ENCODE measurements at places on chromosomes 7 and 10.

DNA sequence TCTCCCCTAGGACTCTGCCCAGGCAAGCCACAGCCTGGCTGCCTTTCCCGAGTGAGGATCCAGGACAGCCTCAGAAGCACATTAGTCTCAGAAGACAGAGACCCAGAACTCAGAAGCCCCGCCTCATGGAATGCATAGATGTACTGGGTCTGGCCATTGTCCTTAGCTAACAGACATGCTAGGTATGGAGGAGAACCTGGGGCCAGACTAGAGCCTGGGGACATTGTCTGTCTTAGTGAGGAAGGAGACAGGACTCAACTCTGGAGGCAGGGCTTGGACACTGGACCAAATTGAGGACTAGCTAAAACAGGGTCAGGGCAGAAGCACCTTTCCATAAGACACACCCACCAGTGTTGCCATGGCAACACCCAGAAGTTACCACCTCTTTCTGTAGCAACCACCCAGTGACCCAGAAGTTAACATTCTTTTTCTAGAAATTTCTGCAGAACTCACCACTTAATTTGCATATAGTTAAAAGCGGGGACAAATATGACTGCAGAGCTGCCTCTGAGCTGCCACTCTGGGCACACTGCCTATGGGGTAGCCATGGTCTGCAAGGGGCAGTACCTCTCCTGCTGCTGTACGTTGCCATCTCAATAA lies 27.5 kb downstream of the TLX1 start:
- DNase-seq = no peak

- no peak for DNase-seq
These were observed 218.1 kb downstream of the WDR11 start for GRCh38 chr10:121069061-121069850.

GRCh38 chr7:49839863-49840645 lies 66.6 kb downstream of the VWC2 start:
- DNase-seq = no peak

GRCh38 chr7:117338020-117338419 lies 15.2 kb upstream of the WNT2 start:
- DNase-seq = no peak

GRCh38 chr10:129501652-129502436 lies 34.8 kb downstream of the MGMT start:
- peak; percentile 52 for DNase-seq

DNA sequence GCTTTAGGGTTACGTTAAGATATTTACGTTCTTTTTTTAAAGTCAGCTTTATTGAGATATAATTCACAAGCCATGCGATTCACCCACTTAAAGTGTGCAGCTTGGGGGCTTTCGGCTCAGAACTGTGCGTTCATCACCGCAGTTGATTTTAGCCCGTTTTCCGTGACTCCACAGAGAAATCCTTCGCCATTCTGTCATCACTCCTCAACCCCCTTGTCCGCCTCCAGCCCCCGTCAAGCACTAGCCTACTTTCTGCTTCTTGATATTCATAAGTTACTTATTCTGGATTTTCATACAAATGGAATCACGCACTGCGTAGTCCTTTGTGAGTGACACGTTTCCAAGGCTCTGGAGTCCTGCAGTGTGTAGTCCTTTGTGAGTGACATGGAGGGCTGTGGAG lies 20.4 kb downstream of the FAM20C start:
- DNase-seq = no peak
